ENCODE measurements at places on chromosomes 11 and 22.

GRCh38 chr22:29055192-29055830 is 6.3 kb downstream of the C22orf31 start:
- peak; percentile 82 for DNase-seq

- no peak for DNase-seq
Observed at GRCh38 chr11:113334183-113334582, 19.8 kb downstream of the TTC12 start.

DNA sequence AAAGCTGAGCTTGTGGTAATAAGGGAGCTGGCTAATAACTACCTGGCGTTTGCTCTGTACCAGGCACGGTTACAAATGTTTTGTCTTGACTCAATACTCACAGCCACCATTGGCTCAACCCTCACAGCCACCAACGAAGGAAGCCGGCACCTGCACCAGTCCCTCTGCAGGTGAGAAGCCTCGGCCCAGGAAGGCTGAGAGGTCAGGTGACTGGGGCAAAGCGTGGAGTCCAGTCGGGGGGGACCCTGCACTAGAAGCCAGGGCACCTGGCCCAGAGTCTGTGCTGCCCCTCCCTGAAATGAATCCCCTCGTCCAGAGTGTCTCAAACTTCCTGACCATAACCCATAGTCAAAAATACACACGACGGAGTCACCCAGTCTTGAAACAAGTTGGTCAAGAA is 90.1 kb downstream of the PHF21B start:
- DNase-seq, result no peak

DNA sequence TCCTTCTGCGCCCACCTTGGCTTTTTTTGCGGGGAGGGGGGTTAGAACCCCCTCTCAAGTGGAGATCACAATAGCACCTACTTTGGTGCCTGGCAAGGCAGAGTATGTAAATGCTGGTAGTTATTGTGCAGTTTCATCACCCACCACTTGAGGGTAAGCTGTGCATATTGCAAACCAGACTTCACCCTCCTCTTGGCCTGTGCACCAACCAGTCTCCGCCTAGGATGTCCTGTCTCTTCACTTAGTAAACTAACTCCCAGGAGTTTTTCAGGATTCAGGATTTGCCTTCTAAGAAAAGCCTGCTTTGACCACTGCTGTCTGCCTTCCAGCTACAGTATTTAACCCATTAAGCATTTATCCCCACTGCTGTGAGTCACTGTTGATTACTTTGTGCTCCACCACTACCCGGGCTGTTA is 2.0 kb upstream of the UBXN1 start:
- DNase-seq, result peak; percentile 79

GRCh38 chr22:26847046-26847445 is 189.7 kb downstream of the MIAT start:
- no peak for DNase-seq

DNA sequence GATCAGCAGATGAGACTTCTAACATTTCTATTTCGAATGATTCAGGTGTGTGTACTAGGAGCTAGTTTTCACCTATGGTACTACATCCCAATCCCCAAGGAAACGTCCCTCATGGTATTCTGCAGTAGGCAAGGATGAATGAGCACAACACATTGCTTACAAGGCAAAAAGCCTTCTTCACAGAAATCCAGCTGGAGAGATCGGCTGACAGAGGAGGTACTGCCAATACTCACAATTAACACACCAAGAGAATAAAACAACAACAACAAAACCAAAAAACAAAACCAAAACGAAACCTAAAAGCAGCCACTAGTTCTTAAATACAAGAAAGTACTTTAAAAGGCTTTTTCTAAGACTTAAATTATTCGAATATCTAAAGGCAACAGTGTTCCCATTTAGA is 101.4 kb downstream of the PICALM start:
- no peak for DNase-seq

DNA sequence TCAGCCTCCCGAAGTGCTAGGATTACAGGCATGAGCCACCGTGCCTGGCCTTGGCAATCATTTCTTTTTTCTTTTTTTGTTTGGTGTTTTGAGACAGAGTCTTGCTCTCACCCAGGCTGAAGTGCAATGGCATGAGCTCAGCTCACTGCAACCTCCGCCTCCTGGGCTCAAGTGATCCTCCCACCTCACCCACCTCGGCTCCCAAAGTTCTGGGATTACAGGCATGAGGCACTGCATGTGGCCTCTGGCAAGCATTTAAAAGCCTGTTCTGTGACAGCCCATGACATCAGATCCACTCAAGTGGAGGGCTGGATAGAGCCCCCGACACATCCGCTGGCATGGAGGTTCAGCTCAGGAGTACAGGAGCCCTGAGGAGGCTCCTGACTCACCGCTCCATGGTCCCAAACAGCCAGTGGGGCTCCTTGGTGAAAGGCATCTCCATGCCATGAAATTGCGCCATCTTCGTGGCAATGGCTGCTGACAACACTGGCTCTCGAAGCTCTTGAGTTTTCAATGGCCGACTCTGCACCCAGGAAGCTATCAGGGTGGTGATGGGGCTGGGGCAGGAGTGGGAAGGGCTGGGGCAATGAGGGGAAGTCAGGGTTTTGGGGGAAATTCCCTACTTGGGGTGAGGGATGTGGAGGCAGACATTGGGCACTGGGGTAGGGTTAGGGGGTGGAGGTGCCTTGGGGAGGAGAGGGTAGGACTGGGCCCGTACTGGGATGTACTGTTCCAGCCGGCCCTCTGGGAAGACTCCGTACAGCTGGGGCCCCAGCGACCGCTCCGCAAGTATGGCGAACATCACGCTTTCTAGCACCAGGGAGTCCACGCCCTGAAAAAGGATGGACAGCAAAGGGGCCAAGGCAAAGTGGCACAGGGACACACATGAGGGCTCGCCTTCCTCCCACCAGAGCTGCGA is 1.4 kb downstream of the CHKB start:
- DNase-seq, result no peak

DNA sequence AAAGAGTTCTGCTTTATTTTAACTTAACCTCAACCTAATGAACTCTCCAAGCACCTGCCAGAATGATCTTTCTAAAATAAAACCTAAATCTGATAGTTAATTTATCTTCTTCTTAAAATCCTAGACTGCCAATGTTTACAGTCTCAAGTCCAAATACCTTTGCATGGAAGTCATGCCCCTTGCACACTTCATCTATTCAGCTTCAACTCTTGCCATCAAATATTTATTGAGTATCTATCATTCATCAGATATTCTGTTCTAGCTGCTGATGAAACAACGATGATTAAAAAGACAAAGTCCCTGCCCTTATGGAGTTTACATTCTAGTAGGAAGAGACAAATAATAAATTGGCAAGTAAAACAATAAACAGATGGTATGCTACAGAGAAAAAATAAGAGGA is 101.7 kb downstream of the APOL5 start:
- DNase-seq, result no peak

GRCh38 chr22:20026996-20027601 is 6.2 kb downstream of the TANGO2 start:
- DNase-seq, result no peak

DNA sequence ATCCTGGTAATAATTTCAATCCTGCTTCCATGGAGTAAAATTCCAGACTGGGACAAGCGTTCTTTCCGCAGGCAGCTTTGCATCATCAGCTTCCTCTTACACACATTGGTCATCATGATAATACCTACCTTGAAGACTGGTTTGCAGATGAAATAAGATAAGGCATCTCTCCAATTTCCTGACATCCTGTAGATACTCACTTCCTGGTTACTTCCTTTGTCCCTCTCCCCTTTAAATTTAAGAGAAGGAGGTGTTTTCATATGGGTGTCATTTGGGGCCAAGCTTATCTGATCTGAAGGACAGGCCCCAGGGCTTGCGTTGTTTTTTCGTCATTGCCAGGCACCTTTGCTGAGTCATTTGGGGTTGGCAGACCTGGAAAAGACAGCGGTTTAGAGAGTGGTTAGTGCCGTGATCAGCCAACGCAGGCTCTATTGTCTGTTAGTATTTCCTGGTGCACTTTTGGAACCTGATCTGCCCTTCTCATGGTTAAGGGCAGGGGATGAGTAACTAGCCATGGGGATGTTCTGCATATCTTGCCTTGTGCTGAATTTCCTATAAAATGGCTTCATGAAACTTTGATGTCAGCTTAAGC is 24.1 kb downstream of the GRAMD1B start:
- no peak for DNase-seq

DNA sequence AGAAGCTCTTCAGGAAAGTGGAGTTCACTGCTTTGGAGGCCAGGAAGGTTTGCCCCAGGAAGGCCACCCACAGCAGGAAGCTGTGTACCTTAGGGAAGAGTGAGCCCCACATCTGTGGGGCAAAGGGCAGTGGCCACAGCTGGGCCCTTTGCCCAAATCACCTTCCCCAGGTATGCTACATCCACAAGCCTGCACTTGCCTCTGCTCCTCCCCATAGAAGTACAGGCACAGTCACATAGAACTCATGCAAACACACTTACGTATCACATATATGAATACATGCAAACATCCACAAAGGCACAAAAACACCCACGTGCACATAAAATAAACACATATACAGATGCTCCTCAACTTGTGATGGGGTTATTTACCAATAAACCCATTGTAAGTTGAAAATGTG is 2.1 kb downstream of the TRIM29 start:
- no peak for DNase-seq

DNA sequence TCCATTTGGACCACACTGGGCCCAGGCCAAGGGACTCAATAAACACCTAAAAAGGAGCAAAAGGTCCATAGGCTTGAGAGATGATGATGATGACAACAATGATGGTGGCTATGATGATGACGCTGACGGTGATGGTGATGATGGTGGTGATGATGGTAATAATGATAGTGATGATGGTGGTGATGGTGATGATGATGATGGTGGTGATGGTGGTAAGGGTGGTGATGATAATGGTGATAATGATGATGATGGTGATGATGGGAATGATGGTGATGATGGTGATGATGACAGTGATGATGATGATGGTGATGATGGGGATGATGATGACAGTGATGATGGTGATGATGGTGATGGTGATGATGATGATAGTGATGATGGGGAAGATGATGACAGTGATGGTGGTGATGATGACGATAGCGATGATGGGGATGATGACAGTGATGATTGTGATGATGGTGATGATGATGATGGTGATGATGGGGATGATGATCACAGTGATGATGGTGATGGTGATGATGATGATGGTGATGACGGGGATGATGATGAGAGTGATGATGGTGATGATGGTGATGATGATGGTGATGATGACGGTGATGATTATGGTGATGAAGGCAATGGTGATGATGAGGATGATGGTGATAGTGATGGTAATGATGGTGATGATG is 7.1 kb upstream of the RASD2 start:
- DNase-seq, result no peak

GRCh38 chr22:19287889-19288288 is 3.6 kb downstream of the CLTCL1 start:
- DNase-seq, result no peak

DNA sequence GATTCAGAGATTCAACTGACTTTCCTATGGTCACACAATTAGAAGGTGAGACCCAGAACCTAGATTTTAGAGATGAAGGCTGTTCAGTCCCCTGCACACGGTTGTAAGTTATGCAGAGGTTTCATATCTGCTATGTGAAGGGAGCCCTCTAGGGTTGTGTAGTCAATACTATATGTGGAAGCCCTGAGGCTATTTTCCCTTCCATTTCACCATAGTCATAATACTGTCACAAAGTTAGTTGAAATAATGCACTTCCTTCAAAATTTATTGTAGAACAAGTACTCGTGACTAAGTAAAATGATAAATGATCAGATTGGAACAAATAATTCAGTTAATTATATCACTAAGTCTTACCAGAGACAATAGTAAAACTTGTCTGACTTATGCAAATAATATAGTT is 48.8 kb downstream of the ENDOD1 start:
- DNase-seq, result no peak

DNA sequence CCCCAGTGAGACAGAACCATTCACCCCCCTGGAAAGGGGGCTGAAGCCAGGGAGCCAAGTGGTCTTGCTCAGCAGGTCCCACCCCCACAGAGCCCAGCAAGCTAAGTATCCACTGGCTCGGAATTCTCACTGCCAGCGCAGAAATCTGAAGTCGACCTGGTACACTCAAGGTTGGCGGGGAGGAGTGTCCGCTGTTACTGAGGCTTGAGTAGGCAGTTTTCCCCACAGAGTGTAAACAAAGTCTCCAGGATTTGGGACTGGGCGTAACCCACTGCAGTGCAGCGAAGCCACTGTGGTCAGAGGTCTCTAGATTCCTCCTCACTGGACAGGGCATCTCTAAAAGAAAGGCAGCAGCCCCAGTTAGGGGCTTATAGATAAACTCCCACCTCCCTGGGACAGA is 10.0 kb downstream of the PATE1 start:
- no peak for DNase-seq

- no peak for DNase-seq
Observed at GRCh38 chr11:122096272-122097112, 19.5 kb downstream of the BLID start.

- DNase-seq, result no peak
Observed at GRCh38 chr11:77038825-77039326, 4.7 kb downstream of the B3GNT6 start.

DNA sequence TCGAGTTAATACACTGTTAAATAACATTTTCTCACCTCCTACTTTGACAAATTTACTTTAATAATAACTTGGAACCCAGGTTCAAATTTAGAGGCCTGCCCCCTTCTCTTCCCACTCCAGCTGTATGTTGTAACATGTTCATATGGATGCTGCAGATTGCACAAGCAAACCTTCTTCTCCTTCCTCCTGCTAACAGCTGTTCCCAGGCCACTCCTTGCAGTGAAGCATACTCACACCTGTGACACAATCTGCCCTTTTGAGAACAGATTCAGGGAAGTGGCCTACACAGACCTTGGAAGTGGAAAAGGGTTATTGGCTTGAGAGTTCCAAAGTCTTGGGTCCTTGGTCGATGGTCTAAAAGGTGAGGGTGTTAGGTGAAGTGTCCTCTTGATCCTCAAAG is 131.9 kb downstream of the TEAD1 start:
- DNase-seq, result peak; percentile 24

- no peak for DNase-seq
Observed at GRCh38 chr11:96758957-96759356, 369.1 kb downstream of the JRKL start.
